Thoracic aorta (tissue), 2 donors: ENCODE measurements at places on chromosomes 7 and 10. TPM values are rescaled to one million over a fixed set of nuclear protein-coding genes. Genes with fewer than 3 reads are reported as not detected.

- no peak for DNase-seq
Observed at GRCh38 chr7:104156842-104157277, 51.0 kb downstream of the ORC5 start.

GRCh38 chr7:94472608-94473007, 37.0 kb upstream of the CASD1 start:
- DNase-seq = no peak

DNA sequence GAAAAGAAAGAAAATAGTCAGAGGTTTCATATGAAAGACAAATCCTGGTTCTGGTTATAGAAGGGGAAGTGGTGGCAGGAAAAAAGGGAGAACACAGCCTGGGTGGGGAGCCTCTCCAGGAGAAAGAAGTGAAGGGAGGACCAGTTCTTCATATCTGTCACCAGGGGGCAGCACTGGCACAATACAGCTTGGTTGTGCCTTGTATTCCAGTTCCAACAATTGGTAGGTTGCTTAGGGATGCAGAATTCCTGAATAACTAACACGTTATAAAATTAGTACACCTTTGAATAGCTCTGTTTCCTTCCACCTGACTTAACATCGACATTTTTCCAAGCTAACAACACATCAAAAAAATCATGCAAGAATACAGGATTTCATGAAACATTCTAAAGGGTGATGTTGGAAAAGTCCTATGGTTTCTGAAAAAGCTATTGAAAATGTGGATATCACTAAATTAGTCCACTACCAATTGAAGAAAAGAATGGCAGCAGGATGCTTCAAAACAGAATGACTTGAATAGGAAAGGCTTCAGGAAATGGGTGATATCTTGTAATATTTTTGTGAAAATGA, 52.9 kb downstream of the CYP26A1 start:
- no peak for DNase-seq

The RNF32 gene
- total RNA-seq = not detected
